ENCODE measurements at places on chromosomes 2 and 18.

DNA sequence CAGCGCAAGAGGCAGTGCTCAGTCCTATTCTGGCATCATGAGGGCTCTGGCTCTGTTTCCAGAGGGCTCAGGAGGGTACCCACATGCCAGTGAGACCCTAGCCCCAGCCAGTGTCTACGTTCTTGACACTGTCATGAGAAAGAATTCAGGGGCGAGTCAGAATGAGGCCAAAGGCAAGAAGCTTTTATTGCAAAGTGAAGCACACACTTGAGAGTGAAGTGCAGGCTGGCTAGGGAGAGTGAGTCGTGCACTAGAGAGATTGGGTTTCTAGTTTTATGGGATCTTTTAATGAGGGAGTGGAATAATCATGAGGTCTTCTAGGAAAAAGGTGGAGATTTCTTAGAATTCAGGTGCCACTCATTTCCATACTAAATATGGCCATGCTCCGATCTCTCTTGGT, 164.1 kb downstream of the DCDC2C start:
- no peak for DNase-seq

DNA sequence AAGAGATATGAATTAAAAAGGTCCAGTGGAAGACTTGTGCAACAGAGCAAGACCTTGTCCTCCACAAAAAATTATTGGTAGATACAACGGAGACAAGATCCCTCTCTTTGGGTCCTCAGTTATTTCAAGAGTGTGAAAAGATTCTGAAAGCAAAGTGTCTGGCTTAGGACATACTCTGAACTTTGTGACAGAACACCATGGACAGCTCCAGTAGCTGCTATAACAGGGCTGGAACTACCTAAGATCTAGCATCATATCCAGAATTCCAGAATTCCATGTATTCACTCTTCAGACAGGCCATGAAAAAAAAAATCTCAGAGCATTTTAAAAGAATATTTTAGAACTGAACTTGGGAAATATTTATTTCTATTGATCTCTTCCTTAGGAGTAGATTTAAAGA, 74.8 kb upstream of the ZBTB14 start:
- no peak for DNase-seq

DNA sequence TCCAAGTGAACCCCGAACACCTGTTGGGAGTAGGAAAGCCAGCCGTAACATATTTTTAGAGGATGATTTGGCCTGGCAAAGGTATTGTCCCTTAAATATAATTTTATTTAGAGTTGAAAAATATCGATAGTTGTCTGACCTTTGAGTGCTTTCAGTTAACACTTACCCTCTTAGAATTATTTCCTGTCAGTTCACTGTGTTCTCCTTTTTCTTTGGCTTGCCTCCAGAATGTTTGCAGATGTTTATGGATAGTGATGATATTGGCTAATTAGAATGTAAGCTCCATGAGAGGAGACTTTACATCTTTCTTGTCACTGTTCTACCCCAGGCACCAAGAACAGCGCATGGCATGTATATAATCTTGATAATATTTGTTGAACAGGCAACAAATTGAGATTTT, 19.8 kb downstream of the PIKFYVE start:
- DNase-seq: no peak

DNA sequence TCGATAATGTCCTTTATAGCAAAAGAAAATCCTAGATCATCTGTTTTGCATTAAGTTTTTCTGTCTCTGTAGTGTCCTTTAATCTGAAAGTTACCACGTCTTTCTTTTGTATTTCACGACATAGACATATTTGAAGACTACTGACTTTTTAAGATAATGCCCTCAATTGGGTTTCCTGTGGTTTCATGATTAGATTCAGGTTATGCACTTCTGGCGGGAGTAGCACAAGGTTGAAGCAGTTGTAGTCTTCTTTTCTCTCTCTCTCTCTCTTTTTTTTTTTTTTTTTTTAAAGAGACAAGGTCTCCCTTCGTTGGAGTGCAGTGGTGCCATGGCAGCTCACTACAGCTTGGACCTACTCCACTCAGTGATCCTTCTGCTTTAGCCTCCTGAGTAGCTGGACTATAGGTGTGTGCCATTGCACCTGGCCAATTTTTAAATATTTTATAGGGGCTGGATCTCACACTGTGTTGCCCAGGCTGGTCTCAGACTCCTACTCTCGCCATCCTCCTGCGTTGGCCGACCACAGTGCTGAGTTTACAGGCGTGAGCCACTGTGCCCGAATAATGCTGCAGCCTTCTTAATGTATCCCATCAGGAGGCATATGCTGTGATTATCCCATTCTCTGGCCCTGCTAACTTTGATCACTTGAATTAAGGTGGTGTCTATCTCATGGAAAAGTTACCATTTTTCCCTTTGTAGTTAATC, 3.9 kb downstream of the INPP4A start:
- no peak for DNase-seq

- DNase-seq: no peak
Measured at GRCh38 chr2:57022496-57022895, 838.7 kb downstream of the CCDC85A start.

DNA sequence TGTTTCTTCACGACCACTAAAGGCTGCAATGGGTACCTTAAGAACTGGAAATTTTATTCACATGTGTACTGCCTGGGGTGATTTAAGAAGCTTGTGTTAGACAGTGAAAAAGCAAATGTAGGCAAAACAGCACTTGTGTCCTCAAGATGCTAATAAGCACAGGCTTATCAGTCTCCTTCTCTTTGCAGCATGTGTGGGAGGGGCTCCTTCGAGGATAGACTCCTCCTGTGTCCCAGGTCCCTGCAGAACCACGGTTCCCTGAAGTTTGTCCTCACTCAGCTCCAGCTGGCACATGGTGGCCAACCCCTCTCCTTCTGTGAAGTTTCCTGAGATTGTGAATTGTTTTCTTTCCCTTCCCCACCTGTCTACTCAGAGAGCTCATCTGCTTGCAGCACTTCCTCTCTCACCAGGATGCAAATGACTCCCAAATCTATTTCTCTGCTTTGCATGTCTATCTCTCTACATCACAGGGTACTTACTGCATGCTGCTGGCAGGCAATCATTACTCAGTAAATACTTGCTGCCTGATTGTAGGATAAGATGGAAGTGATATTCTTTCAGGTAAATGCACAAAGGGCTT, 589.6 kb upstream of the KLHL29 start:
- DNase-seq: no peak

- peak; percentile 23 for DNase-seq
Measured at GRCh38 chr2:181306785-181307184, 150.4 kb upstream of the ITGA4 start.

DNA sequence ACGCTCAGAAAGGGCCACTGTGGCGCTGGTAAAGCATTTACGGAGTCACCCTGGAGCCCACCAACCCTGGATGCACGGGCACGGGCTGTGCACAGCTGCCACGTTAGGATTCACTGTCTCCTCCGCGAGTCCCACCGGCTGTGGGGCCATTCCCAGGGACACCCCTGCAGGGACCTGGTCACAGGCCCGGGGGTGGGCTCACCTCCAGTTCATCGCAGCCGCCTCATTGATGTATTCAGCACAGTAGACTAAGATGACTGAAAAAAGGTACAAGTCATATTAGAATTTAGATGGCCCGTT, 4.7 kb downstream of the TMEM18 start:
- DNase-seq: no peak

DNA sequence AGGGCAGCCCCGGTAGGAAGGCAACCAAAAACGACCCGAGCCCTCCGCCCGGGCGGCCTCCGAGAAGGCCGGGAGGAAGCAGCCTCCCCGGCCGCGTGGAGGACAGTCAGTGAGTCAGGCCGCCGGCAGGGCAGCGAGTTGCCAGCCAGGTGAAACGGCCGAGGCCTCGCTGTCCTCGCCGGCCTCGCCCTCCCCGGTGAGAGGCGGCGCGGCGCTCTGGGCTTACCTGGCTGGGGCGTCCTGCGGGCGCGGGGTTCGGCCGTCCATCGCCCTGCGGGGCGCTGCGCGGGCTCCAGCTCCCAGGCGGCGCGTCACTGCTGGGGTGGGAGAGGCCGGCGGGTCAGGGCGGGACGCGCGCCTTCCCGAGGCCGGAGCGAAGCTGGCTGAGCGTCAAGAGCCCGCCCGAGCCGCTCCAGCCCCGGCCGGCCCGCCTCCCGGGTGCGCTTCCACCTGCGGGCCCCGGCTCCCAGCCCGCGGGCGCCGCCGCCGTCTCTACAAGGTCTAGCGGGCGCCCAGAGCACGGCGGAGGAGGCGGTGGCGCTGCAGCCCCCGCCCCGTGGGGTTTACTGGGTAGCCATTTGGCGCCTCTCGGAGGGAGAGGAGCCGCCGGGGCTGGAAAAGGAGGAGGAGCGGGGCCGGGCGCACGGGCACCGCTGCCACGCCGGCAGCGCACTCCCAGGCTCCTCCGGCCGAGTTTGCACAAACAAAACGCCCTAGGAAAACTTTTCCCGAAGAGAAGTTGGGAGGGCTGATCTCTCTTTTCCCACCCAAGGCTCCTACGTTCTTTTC, 499 bp downstream of the COBLL1 start:
- DNase-seq: peak; percentile 56

DNA sequence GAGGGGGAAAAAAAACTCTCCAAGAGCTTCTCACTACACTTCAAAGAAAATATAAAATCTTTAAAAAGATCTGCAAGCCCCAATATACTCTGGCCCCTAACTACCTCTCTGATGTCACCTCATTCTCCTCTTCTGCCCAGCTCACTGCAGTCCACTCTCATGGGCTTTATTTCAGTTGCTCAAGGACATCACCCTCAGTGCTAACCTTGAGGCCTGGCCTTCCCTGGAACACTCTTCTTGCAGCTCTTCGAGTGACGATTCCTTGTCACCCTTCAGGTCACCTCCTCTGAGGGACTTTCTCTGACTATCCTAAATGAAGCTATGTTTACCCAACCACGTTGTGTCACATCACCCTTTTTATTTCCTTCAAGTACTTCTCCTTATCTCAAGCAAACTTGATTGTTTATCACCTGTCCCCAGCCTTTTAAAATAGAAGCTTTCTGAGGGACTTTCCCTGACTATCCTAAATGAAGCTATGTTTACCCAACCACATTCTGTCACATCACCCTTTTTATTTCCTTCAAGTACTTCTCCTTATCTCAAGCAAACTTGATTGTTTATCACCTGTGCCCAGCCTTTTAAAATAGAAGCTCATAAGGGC, 10.4 kb downstream of the RTTN start:
- DNase-seq: no peak

DNA sequence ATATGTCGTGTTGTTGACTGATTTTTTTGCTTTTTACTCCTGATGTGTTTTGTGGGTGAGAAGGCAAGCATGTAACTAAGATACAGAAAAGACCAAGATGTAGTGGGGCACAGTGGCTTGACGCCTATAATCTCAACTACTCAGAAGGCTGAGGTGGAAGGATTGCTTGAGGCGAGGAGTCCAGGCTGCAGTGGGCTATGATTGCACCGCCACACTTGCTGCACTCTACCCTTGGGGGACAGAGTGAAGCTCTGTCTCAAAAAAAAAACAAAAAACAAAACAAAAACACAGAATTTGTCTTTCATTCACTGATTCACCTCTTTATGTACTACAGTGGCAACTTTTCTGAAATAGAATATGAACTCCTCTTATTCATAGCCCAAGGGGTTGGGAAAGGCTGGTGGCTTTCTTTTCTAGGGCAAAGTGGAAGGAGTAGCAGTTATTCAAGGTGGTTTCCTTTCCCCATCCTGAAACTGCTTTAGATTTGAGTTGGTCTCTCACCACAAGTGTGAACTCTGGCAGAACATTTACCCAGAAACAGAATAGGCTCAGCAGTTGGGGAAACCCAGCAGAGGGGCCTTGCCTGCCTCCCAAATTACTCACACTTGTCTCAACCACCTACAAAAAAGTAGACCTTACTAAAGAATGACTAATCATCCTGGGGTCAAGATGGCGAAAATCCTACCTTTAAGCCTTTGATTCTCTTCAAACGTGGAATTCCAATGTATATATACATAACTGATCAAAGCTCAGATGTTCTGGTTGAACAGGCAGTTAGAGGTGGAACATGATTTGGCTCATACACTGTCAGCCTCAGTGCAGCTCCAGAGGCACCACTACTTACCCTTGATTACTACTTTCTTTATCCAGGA, 6.5 kb downstream of the TANK start:
- DNase-seq: no peak

DNA sequence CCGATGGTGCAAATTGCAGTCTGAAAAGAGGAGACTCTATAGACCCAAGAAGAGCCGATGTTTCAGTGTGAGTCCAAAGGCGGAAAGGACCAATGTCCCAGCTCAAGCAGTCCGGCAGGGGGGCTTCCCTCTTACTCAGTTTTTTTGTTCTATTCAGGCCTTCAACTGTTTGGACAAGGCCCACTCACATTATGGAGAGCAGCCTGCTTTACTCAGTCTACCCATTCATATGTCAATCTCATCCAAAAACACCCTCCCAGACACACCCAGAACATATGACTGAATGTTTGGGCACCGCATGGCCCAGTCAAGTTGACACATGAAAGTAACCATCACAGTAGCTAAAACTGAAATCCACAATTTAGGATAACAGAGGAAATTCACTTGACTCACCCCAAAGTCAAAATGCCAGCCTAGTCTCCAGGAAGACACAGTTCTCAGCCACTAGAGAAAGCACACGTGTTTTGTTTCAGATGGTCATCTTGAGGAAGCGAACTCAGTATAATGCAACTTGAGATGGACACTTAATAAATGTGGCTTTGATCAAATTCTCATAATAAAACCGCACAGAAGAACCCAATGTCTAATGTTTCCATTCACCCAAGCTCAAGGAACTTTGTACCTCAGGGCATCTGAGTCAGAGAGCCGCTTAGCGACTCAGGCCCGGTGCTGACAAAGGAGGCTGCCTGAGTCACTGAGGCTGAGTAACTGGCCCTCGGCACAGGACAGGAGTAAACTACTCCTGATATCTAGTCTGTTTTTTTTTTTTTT, 2.4 kb downstream of the FHL2 start:
- peak; percentile 98 for DNase-seq

- DNase-seq: no peak
Measured at GRCh38 chr2:774436-774835, 97.2 kb upstream of the TMEM18 start.

- no peak for DNase-seq
Measured at GRCh38 chr2:23158306-23158705, 226.7 kb upstream of the KLHL29 start.

- no peak for DNase-seq
Measured at GRCh38 chr2:47089083-47089464, 66.0 kb downstream of the STPG4 start.

DNA sequence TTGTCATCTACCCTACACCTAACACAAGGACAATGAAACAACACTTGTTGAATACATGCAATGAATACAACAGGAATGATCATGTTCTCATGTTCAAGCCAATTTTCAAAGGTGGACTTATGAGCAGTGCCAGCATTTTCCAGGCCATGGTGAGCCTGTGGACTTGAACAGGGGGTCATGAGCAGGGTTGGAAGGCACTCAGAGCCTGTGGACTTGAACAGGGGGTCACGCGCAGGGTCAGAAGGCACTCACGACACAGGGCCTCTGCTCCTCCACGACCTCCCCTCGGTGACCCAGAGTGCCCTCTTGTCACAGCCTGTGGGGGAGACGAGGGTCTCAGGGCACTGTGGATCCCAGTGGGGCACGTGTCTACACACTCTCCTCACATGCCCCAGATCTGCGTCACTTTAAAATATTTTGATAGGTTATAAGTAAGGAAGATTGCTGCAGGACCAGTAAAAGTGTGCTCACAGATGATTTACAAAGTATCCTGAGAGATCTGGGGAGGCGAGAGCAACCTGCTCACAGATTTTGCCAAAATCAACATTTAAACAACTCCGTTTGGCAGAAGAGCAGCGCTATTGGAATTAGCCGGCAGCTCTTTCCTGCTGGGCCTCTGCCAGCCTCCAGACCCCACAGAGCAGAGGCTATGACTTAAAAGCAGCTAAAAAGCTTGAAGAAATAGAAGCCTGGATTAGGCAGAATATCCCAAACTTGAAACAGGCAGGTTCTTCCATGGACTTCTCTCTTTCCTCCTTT, 121.9 kb downstream of the TMEM18 start:
- no peak for DNase-seq

- DNase-seq: peak; percentile 37
Measured at GRCh38 chr2:11357428-11357972, 13.1 kb upstream of the ROCK2 start.
